ENCODE measurements at places on chromosomes 2 and 18.

GRCh38 chr2:149915151-149915550 lies 327.6 kb upstream of the MMADHC start:
- no peak for DNase-seq

GRCh38 chr2:109647636-109648035 lies 33.5 kb downstream of the SOWAHC start:
- no peak for DNase-seq

DNA sequence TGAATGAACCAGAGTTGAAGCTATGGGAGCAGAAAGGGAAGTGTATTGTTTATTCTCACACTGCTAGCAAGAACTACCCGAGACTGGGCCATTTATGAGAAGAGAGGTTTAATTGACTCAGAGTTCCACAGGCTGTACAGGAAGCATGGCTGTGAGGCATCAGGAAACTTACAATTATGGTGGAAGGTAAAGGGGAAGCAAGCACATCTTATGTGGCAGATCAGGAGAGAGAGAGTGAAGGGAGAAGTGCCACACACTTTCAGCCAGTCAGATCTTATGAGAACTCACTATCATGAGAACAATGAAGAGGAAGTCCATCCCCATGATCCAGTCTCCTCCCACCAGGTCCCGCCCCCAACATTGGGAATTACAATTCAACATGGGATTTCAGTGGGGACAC lies 383.2 kb upstream of the SLC14A2 start:
- no peak for DNase-seq

DNA sequence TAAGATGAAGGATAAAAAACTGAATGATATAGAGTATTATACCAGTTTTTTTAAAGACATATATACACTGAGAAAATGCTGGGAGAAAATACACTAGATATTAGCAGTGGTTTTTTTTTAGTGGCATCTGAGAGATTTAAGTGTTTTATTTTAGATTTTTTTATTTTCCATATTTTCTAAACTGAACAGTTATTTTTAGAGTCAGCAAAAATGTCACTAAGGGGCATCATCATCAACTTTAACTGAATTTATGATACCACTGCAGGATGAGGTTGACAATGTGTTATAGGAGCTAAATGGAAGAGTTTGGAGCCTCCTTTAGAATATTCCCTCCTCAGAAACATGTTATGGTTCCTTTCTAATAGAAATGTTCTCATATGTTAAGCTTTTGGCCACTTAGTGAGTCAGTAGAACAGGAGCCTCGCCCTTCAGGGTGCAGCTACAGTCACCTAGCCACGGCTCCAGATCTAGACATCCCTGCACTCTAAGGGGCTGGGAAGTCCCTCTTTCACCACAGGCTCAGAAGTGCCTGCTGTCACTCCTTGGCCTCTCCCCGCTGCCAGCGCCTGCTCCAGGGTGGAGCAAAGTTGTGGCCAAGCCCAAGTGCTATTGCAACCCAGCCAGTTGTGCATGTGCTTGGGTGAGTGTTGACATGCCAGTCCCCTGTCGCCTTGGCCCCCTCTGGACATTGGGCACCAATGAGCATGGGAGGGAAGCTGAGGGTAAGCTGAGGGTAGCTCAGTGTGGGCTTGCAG lies 210.7 kb upstream of the RASGRP3 start:
- DNase-seq, result no peak

GRCh38 chr18:44782617-44783016 lies 101.9 kb downstream of the SETBP1 start:
- no peak for DNase-seq

GRCh38 chr2:150885236-150885635 lies 376.4 kb downstream of the RBM43 start:
- no peak for DNase-seq

GRCh38 chr2:83757329-83757728 lies 701.8 kb downstream of the SUCLG1 start:
- DNase-seq, result no peak

DNA sequence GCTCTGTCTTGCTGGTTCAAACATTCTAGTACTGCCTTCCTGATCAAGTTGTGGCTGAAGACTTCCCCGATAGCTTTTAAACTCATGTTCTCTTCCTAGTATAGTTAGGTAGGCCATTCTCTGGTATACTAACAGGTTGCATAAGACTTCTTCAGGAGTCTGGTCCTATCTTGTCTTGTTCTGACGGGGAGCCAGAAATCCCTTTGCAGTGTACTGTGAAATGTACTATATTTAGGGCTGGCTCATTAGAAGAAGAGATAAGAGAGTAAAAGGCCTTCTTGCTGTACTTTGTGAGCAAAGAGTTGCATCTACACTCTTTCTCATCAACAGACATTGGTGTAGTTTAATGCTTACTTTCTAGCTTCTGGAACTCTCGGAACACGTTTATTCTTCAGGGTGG lies 331.9 kb downstream of the NUP35 start:
- no peak for DNase-seq

DNA sequence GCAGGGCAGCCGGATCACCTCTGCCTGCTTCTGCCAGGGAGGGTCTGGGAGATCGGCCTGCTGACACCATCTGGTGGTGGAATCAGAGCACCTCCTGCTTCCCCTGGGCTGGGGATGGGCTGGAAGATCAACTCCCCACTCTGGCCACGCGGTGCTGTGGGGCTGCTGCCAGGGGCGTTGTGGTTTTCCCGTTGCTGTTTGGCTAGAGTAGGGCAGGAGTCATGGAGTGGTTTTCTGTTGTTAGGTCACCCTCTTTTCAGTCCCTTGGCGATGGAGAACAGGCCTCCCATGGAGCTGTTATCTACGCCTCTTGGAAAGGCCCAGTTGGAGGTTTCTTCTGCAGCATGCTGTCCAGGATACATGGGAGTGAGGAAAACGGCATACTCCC lies 15.2 kb downstream of the BCL2L11 start:
- no peak for DNase-seq

DNA sequence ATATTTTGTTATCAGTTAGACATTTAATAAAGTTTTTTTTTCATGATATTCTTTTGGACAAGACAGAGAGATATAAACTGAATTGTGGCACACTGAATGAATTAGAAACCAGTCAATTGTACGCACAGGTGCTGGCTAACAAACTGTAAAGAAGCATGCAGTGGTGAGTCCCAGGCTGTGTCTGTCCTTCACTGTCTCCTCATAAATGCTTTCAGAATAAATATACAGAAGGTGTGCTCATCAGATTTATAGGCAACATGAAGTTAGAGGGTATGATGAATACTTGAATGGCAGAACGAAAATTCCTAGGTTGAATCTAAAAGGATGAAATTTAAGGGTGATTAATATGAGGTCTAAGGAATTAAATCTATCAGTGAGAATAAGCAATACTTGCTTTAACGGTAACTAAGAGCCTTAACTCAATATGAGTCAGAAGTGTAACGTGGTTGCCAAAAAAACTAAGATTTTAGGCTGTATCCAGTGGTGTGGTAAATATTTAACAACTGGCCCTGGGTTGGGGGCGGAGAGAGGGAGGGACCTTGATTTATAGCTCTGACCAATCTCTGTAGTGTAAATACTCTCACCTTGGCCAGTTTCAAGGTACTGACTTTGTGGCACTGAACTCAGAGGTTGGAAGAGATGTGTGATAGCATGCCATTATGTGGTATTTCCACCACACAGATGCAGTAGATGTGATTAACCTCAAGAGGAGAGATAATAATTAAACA lies 41.9 kb upstream of the AAK1 start:
- no peak for DNase-seq

DNA sequence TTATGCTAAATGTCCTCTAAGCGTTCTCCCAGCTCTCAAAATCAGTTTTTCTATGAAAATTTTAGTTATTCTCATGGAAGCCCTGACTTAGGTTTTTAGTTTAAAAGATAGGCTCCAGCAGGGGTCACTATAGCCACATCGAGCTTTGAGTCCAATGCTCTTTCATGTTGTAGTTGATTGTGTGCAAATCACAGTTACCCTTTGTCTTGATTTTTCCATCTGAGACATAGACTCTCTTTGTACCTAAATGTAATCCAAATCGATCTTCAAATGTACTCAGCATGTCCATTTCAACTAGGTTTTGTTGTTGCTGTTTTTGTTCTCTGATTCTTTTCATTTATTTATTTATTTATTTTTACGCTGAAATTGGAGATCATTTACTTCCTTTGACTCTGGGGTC lies 26.4 kb upstream of the MSTN start:
- DNase-seq, result no peak

GRCh38 chr18:32381761-32382160 lies 88.9 kb downstream of the GAREM1 start:
- no peak for DNase-seq

All from stimulated activated CD4-positive, alpha-beta T cell treated with anti-CD3 and anti-CD28 coated beads, Interleukin-12 subunit alpha, Interleukin-12 subunit beta, amount 100 ng/mL, for 24 hours (primary cell).